ENCODE measurements at places on chromosomes 12 and 14. TPM values are rescaled to one million over a fixed set of nuclear protein-coding genes. Genes with fewer than 3 reads are reported as not detected.

GRCh38 chr12:62252576-62252975 is 7.6 kb upstream of the USP15 start:
- DNase-seq = peak; percentile 20

- no peak for DNase-seq
Measured at GRCh38 chr14:101823511-101824120, 62.1 kb downstream of the PPP2R5C start.

GRCh38 chr14:100091386-100091785 is 26.2 kb downstream of the EVL start:
- no peak for DNase-seq

GRCh38 chr12:98465505-98465904 is 49.9 kb upstream of the TMPO start:
- no peak for DNase-seq

DNA sequence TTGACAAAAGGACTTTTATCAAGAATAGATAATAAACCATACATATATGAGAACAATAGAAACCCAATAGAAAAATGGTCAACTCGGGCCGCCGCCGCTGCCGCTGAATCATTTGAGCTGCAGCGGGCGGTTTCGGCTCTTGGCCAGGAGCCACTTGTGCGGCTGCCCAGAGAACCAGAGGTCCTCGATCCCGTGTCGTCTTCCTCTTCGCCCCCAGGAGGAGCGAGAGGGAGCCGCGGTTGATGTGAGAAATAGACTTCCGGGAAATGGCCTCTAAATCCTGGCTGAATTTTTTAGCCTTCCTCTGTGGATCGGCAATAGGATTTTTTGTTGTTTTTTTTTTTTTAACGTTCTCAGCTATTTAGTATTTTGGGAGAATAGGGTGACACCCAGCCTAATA is 44.8 kb downstream of the CPSF6 start:
- DNase-seq = peak; percentile 83

DNA sequence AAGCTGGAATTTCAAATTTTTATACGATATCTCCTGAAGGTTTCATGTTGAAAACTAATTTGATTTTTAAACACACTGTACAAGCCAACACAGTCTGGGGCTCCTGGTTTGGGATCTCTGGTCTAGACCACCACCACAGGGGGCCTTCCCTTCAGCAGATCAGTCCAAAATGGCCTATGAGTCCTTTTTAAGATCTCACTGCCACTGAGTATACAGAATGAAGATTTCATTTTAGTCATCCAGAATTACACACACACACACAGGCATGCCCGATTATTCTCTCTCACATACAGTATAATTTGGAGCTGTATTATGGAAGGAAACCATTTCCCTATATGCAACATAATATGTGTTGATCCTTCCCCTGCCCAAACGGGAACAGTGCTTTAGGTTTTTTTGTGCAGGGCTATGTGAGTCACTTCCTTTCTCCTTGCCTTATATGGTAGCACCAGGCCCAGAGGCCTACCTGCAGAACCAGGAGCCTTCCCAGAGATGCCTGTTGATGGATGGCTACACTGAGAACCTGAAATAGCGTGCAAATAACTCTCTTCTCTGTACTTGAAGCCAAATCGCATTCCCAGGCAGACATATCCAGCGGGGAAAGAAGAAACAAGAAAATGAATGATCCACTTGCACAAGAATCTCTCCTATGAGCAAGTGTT is 28.1 kb upstream of the WNK1 start:
- DNase-seq = peak; percentile 48

DNA sequence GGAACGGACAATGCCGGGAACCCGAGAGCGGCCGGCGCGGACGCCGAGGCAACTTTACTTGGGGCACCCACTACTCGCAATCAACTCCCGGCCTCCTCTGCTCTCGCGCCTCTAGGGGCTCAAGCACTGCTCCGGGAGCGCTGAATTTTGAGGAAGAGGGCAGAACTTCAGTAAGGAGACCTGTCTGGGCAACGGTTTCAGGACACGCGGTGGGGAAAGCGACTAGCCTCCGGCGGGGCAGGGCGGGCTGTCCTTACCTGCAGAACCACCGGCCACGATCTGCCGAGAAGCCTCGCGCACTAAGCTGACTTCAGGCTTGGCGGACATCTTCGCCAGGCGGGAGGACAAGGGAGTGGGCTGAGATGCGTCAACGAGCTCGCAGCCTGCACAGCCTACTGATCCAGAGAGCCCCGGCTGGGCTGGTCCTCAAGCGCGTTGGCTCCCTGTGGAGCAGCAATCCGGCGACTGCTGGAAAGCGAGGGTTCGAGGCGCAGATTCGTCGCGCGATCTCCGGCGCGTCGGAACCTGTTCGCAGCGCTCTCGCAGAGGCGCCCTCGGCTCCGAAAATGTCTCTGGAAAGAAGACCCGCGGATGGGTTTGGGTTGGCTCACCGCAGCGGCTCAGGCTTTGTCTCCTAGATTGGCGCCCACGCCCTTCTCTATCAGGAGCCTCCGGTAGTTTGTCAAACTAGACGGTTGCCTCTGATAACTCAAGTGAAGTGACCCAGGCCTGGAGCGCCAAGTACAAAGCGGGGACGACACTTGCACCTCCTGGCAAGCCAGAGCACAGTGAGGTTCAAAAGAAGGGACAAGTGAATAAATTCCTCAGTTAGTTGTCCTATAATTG is at the start of gene SLC25A21:
TSS of gene SLC25A21 (minus strand) at position 583 of the 846 bp plus-strand sequence.
- DNase-seq = peak; percentile 85

DNA sequence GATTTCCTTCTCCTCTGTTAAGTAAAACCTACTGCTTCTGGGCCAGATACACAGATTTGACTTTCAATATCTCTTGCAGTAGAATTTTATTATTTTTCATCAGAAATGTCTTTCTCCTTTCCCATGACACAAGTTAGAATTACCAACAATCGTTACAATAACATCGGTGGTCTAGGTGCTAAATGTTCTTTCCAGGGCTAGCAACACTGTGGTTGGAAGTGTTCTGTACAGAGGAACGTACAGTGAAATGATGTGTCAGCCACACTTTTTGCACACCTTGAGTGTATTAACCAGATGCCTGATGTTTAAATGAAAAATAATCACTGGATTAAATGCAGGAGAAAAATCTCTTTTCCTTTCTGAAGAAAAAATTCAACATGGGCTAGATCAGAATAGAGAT is 27.7 kb upstream of the KLRD1 start:
- no peak for DNase-seq

DNA sequence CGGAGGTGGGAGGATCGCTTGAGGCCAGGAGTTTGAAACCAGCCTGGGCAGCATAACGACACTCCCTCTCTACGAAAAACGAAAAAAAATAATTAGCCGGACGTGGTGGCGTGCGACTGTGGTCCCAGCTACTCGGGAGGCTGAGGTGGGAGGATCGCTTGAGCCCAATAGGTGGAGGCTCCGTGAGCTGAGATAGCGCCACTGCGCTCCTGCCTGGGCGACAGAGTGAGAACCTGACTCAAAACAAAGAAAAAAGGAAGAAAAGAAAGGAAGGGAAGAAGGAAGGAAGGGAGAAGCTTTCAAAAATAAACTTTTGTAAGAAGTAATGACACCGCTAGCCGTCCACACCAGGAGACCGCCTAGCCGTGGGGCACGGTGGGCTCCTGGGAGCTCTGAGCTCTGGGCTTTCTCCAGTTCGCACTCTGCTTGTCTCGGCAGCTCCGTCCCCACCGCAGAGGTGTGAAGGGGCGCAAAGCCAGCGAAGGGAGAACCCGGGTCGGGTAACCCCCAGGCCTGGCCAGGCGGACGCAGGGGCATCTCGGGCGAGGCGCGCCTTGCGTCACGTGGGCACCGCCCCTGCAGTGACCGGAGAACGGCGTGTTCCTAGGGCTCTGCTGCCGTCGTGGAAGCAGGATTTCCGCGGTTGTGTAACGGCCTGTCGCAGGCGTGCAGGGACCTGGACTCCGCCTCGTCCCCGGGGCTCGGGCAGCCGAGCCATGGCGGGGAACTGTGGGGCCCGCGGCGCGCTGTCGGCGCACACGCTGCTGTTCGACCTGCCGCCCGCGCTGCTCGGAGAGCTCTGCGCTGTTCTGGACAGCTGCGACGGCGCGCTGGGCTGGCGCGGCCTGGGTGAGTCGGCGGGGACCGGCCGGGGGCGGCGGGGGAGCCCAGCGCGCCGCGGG is at the start of gene IRAK3:
TSS of gene IRAK3 (plus strand) at position 631 of the 902 bp plus-strand sequence. CDS start at position 717, 86 bp downstream.
- DNase-seq = no peak

GRCh38 chr12:99680276-99680675 is 32.7 kb downstream of the GARIN6 start:
- no peak for DNase-seq

GRCh38 chr12:46831335-46832129 is 5.7 kb upstream of the SLC38A4 start:
- DNase-seq = no peak

GRCh38 chr14:102809870-102810269 is 32.6 kb downstream of the TRAF3 start:
- DNase-seq = no peak

DNA sequence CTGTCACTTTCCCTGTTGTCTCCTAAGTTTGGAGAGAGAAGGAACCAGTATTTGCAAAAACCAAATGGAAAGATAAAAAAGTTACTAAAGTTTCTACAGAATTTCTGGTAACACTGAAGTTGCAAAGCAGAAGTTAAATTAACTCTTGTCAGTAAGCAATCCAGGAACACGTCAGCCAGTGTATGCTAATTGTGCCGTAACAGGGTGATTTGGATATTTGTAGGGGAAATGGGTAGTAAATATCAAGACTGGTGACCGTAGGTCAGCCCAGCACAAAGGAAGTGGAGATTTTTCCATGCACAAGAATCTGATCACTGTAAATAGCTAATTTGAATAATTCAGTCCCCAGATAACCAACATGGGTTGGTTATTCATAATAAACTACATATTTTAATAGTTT is 2.3 kb downstream of the CDKN1B start:
- DNase-seq = peak; percentile 48

DNA sequence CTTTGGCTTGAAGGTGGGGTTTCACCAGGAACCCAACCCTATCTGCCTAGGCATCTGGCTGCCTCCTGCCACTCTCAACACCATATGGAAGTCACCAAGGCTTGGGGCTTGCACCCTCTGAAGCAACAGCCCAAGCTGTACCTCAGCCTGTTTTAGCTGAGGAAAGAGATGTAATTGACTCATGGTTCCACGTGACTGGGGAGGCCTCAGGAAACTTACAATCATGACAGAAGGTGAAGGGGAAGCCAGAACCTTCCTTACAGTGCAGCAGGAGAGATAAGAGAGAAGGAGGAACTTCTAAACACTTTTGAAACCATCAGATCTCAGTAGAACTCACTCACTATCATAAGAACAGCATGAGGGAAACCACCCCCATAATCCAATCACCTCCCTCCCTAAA is 26.9 kb downstream of the GLIPR1L1 start:
- no peak for DNase-seq

DNA sequence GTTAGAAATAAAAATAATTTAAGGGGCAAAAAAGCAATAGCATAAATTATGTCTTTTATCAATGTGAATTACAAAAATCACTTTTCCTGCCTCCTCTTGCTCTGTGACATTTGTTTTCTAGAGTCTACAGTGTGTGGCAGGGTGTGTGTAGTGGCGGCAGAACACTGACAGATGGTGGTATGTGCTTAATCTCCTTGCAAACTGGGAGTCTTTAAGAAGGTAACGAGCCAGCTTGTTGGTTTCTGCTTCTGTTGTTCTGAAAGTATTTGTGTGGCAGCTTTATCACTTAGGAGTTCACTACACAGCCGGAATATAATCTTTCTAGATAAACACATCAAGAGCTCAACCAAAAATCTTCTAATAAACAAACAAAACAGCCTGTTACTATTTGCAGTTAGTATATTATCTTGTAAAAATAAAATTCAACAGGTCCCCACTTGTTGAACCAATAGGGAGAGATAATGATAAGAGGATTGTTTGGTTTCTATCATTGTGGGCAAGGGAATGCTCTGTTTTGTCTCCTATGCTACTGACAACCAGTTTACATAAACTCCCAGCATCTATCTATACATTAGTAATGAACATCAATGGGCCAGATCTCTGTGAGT is 13.0 kb downstream of the CDKL1 start:
- no peak for DNase-seq

- no peak for DNase-seq
Measured at GRCh38 chr14:54424479-54424901, 16.7 kb downstream of the CNIH1 start.

DNA sequence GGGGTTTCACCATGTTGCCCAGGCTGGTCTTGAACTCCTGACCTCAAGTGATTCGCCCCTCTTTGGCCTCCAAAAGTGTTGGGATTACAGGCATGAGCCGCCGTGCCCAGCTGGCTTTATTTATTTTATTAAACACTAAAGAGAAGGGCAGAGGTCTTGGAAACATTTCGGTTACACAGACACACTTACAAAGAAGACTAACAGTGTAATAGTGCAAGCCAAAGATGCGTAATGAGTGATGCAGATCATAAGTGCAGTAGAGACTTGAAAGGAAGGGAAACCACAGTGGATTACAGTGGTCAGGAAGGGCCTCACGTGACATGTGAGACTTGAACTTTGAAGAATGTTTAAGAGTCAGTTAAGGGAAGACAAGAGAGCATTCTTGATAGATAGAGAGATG is 33.9 kb upstream of the CDK17 start:
- peak; percentile 98 for DNase-seq

GRCh38 chr12:128587918-128588317 is 235.8 kb downstream of the SLC15A4 start:
- no peak for DNase-seq

SLC5A8 gene
- not detected for total RNA-seq

ZNF268 gene
- 33.3 TPM for total RNA-seq

PXN gene
- 162 TPM for total RNA-seq

TNFRSF1A gene
- 209 TPM for total RNA-seq

FOXM1 gene
- 85.6 TPM for total RNA-seq

OVCH1 gene
- not detected for total RNA-seq

KIF5A gene
- not detected for total RNA-seq

SLC25A3 gene
- 979 TPM for total RNA-seq

OAS2 gene
- total RNA-seq = 2.2 TPM

PARPBP gene
- 30.9 TPM for total RNA-seq

STX2 gene
- 13.7 TPM for total RNA-seq

DLK1 gene
- not detected for total RNA-seq

EPYC gene
- not detected for total RNA-seq

AVPR1A gene
- not detected for total RNA-seq

PRB2 gene
- not detected for total RNA-seq

AQP5 gene
- not detected for total RNA-seq

RAB3IP gene
- 20.0 TPM for total RNA-seq

PNN gene
- 33.0 TPM for total RNA-seq

TDG gene
- 17.4 TPM for total RNA-seq

PLEKHG7 gene
- not detected for total RNA-seq

Data from HT1080 (cell line).